Progenitor cell of endocrine pancreas (in vitro differentiated cells): ENCODE measurements at places on chromosomes 3 and 15. TPM values are rescaled to one million over a fixed set of nuclear protein-coding genes. Genes with fewer than 3 reads are reported as not detected.

DNA sequence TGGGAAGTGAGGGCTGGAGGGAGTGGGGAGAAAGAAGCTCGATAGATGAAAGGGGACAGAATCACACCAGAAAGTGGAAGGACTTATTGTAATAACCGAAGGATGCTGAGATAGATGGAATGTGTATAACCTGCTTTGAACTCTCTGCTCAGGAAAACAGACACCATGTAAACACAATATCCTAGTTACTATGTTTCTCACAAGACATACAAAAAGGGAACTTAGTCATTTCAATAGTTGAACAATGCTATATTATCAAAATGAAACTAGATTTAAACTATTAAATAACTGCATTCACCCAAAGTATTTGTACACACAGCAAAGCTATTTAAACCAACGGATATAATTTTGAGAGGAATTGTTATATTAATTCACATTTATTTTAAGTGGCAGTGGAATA lies 108.3 kb upstream of the GADL1 start:
- DNase-seq: no peak

GRCh38 chr3:14126017-14126886 lies 1.4 kb downstream of the TMEM43 start:
- no peak for DNase-seq

GRCh38 chr3:59563072-59563605 lies 513.3 kb upstream of the CFAP20DC start:
- DNase-seq: no peak

DNA sequence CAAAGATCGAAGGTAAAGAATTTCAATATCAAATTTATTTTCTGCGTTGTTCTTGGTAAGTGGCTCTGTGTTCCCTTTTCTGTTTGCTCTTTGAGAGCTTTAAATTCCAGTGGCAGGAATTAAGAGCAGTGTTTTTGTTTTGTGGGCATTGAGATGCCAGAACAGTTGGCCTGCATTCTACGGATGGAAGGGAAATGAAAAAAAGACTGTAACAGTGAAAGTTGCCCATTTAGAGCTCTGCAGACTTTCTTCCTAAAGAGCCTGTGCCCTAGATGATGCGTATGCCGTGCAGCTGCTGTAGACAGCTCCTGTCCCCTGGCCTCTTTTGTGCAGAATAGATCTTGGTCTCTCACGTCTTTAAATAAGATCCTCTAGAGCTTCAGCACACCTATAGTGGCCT lies 58.8 kb downstream of the KAT2B start:
- no peak for DNase-seq

GRCh38 chr3:181735911-181736310 lies 24.2 kb downstream of the SOX2 start:
- no peak for DNase-seq

GRCh38 chr3:53604232-53604631 lies 109.8 kb downstream of the CACNA1D start:
- DNase-seq: no peak

DNA sequence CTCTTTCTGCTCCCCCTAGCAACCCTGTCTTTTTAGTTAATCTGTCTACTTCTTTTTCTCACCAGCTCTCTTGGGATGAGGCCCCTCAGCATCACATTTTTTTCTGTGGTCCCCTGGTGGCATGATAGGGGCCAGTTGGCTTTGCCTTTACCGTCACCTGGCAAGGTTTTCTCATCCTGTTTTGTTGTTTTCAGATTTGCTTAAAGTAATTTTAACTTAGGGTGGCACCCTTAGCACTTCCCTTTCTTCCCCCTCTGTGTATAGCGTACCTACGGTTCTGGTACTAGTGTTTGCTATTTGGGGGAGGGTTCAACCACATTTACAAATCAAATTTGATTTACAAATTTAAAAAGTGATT lies 35.6 kb downstream of the PDCD6IP start:
- no peak for DNase-seq

- DNase-seq: no peak
Observed at GRCh38 chr3:129596194-129597086, 10.0 kb downstream of the PLXND1 start.

DNA sequence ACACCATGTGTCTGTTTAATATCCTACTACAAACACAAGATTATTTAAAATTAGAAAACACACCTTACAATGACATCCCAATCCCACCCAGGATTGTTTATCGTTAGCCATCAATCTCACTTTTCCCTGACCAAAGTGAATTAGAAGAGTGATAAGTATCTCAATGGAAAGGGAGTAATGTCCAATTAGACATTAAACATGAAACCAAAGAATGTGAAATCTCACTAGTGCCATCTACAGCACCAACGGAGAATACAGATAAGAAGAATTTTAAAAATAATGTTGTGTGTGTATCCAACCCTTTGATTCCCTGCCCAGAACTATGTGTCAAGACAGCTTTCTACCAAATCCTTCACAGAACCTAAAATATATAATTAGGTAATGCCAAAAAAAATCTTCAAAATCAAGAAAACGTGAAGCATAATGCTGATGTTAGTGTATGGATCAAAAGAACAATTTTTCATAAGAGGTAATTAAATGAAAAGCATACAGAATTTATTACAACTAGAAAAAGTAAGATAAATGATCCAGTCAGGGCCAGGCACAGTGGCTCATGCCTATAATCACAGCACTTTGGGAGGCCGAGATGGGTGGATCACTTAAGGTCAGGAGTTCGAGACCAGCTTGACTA lies 64.2 kb downstream of the SCAPER start:
- no peak for DNase-seq

DNA sequence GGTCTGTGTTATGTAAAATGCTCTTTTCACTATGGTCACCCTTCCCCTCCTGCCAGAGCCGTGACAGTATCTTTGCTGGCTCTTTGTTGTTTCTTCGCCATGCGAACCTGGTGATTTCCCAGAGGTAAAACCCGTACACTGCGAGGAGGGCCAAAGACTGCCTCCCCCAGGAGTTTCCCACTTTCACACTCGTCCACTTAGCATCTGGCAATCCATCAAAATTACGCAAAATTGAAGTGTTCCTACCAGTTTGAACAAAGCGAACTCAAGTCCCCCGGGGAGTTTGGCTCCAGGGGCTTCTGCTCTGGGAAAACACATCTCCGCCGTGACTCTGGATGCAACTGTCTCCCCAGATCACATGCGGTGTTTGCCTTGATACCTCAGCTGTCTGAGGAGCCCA lies 239.9 kb downstream of the FAM43A start:
- DNase-seq: no peak

GRCh38 chr15:95162531-95162930 lies 931.2 kb downstream of the MCTP2 start:
- DNase-seq: no peak

DNA sequence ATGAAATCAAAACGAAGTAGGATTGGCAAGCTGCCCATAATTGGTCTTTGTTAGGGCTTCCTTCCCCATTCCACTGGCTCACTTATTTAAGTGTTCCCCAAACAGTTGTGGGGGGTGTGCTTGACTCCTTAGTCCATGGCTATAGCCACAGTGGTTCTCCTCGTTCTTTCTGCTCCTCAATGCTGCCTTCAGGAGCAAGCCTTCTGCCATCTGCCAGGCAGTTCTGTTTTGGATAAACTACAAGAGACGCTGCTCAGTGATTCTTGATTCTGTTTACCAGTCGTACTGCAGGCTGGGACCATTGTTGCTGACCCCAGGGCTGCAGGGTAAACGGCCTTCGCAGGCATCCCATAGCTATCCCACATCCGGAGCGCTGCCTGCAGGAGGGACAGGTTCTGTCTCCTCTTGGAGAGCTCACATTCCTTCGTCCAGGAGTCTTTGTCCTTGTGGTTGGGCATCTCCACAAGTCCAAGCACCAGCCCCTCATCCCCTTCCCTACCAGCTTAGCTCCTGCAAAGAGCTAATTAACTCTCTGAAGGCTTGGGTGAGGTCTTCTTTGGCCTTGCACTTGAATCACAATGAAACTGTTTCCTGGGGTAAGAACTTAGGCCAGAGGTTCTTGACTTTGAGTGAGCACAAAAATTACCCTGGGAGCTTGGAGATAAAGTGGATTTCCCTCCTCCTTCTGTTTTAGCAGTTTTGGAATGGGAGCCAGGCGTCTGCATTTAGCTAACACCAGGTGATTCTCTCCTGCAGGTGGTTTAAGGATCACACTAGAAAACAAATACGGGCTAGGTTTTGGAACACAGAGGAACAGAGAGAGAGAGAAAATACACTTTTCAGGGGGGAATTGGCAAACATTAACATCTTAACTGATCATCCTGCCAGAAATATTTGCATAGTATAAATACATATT lies 114.9 kb downstream of the SV2B start:
- no peak for DNase-seq

GRCh38 chr15:86849136-86849535 lies 769.5 kb downstream of the AGBL1 start:
- DNase-seq: no peak

GRCh38 chr15:96264351-96264798 lies 66.1 kb upstream of the NR2F2 start:
- no peak for DNase-seq

DNA sequence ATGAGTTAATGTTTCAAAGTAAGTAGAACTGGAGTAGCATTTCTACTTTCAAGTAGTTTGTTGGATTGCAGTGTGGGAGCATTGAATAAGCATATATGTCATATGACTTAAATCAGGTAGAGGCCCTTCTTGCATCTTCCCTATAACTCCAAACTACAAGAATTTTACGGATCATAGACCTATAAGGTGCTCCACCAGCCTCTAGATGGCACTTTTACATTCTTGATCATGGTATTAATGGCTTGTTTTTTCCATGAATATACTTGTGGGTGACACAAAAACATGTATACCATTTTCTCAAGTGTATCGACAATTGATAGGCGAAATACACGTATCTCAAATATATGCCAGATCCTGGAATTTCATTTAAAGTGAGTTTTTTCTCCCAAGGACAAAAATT lies 311.1 kb downstream of the ZPLD1 start:
- no peak for DNase-seq

GRCh38 chr3:113008117-113008516 lies 17.3 kb downstream of the GTPBP8 start:
- DNase-seq: no peak

- DNase-seq: no peak
Observed at GRCh38 chr15:52252781-52253180, 42.8 kb downstream of the MYO5C start.

- DNase-seq: no peak
Observed at GRCh38 chr3:172646439-172647015, 64.3 kb downstream of the NCEH1 start.

DNA sequence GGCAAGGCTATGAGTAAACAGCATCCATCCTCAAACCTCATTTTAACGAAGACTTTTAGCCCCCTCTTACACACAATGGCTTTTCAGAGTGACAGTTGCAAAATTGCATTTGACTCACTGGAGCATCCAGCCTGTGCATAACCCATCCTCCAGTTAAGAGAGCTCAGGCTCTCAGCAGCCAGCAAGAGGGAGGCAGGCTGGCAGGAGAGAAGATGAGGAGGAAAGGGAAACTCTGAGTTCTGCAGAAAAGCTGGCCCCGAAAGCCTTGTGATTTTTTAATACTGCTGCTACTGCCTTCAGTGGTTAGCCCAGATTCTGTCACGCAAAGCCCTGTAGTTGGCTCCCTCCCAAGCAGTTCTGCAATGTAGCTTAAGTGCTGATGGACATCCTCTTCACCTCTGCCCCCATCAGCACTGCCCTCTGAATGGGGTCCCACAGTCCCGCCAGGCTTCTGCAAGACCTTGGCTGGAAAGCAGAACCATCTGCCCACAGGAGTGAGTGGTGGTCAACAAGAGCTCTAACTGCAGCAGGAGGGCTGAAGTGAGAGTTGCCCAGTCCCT lies 371.3 kb downstream of the EPHB1 start:
- no peak for DNase-seq

GRCh38 chr3:16916840-16917239 lies 32.1 kb downstream of the PLCL2 start:
- DNase-seq: no peak

GRCh38 chr3:53221827-53222182 lies 34.0 kb downstream of the TKT start:
- DNase-seq: no peak

DNA sequence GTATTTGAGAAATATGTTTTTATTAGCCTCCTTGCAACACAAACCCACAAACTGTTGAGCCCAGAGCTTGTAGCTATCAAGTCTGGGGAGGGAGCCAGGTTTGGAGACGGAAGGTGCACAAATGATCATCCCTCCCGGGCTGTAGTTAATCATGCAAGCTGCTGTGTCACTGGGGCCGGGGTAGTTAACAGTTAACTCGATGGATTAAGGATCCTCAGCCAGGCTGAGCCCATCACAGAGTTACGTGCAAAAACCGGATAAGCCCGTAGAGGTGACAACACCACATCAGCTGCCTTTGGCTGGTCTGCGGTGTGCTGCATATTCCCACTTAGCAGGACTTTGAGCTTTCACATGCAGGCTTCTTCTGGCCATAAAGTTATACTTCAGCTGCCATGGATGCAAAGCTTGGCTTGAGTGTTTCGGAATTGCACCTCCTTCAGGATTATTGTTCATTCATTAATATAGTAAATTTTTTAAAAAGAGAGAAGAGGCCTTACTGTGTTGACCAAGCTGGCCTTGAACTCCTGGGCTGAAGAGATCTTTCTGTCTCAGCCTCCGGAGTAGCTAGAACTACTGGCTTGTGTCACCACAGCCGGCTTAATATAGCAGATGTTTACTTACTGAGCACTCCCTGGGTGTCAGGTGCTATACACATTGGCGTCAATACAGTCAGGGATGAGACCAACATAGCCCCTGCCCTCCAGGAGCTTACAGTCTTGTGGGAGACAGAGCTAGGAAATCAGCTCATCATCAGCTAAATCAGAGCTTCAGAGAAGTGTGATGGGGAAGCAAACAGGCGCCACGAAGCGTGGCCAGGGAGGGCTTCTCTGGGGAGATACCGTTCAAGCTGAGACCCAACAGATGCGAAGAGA lies 226.8 kb upstream of the BHLHE40 start:
- DNase-seq: no peak

GRCh38 chr15:51600114-51600513 lies 22.5 kb downstream of the DMXL2 start:
- no peak for DNase-seq

- DNase-seq: no peak
Observed at GRCh38 chr15:63597038-63597790, at the start of gene FBXL22. FBXL22 (plus strand) TSS chr15:63597387; CDS start chr15:63597393, 6 bp downstream.

ARPP21 gene
- total RNA-seq: not detected in 2 replicates

SAMD7 gene
- not detected in 2 replicates for total RNA-seq

ADIPOQ gene
- total RNA-seq: not detected in 2 replicates

KBTBD13 gene
- not detected in 2 replicates for total RNA-seq

ECE2 gene
- total RNA-seq: not detected in 2 replicates

ARL6IP5 gene
- total RNA-seq: 48.5 and 55.4 TPM in 2 replicates

OIP5 gene
- 9.5 and 9.7 TPM in 2 replicates for total RNA-seq

CP gene
- 0.93 and 1.0 TPM in 2 replicates for total RNA-seq

CHRD gene
- 10.2 and 13.0 TPM in 2 replicates for total RNA-seq

TMEM89 gene
- 0.49 TPM in 1 of 2 replicates, not detected in the other for total RNA-seq

FETUB gene
- not detected in 2 replicates for total RNA-seq

PATL2 gene
- 0.73 TPM in 1 of 2 replicates, not detected in the other for total RNA-seq

TRPM1 gene
- total RNA-seq: not detected in 2 replicates
